ENCODE measurements at places on chromosomes 4 and X. TPM values are rescaled to one million over a fixed set of nuclear protein-coding genes. Genes with fewer than 3 reads are reported as not detected.

The SRPX gene
- not detected for total RNA-seq

The CC2D2A gene
- not detected for total RNA-seq

The NUDT10 gene
- total RNA-seq: 0.35 TPM

The CT45A3 gene
- total RNA-seq: not detected

The SHROOM2 gene
- total RNA-seq: not detected

The NAP1L3 gene
- 1.2 TPM for total RNA-seq

The CPLX1 gene
- total RNA-seq: 2.5 TPM

The ATP1B4 gene
- total RNA-seq: not detected

The ATP2B3 gene
- total RNA-seq: not detected

The F8A2 gene
- not detected for total RNA-seq

The PNMA6F gene
- not detected for total RNA-seq

The TRIML2 gene
- total RNA-seq: not detected

The DKK2 gene
- not detected for total RNA-seq

The HTN1 gene
- total RNA-seq: not detected

The CNKSR2 gene
- 8.9 TPM for total RNA-seq

The SPP1 gene
- total RNA-seq: not detected

The GLOD5 gene
- not detected for total RNA-seq

The CTAG1B gene
- total RNA-seq: not detected

The PSAPL1 gene
- total RNA-seq: not detected

The ZNF674 gene
- 5.6 TPM for total RNA-seq

The C4orf46 gene
- total RNA-seq: 13.7 TPM

The FOXR2 gene
- not detected for total RNA-seq

The MID1IP1 gene
- total RNA-seq: 61.8 TPM

The HMX1 gene
- total RNA-seq: not detected

The ADRA2C gene
- total RNA-seq: not detected

The SLC6A8 gene
- 1.4 TPM for total RNA-seq

The MAGEA3 gene
- total RNA-seq: not detected

The FHIP1A gene
- not detected for total RNA-seq

The MAGEB2 gene
- total RNA-seq: not detected
